Stimulated activated CD8-positive, alpha-beta memory T cell treated with anti-CD3 and anti-CD28 coated beads, Interleukin-4, amount 100 ng/mL, for 1 hour (primary cell): ENCODE measurements at places on chromosomes 1 and 21.

DNA sequence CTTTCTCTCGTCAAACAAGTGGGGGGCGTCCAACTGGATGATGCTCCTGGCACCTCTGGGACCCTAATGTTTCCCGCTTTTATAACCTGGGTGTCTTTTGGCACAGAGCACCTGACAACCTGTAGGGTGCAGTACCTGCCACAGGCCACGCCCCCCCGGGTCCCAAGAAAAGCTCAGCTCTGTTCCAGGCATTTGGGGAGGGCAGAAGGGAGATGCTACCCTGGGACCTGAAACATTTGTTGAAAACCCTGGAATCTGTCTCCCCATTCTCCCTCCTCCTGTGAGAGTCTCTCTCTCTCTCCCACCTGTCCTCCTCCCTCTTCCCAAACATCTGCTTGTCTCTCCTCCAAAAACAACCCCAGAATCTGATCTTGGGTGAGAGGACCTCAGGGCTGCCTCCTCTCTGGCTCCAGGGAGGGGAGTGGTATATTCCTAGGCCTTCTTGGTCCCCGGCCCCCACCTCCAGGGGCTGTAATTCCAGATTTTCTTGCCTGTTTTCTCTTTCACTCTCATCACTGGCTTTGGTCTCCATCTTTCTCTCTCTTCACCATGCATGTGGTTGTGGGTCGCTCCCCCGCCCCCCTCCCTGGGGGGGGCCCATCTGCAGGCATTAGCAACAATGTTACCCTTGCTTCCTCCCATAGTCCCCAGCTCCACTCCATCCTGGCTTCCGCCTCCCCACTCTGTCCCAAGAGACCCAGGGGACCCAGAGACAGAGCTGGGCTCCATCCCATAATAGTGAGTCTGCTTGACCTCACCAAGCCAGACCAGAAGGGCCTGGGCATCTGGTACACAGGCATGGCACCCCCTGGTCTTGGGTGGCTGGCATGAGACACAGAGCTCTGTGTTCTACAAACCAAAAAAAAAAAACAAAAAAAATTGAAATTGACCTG is 4.1 kb downstream of the AHDC1 start:
- no peak for DNase-seq

GRCh38 chr1:42552636-42553035 is 89.5 kb downstream of the CCDC30 start:
- DNase-seq = no peak

GRCh38 chr1:232899839-232900238 is 50.6 kb upstream of the NTPCR start:
- DNase-seq = no peak

- no peak for DNase-seq
Observed at GRCh38 chr1:180269645-180270529, 39.8 kb downstream of the LHX4 start.

GRCh38 chr1:15998929-15999328 is 5.1 kb upstream of the SRARP start:
- no peak for DNase-seq

DNA sequence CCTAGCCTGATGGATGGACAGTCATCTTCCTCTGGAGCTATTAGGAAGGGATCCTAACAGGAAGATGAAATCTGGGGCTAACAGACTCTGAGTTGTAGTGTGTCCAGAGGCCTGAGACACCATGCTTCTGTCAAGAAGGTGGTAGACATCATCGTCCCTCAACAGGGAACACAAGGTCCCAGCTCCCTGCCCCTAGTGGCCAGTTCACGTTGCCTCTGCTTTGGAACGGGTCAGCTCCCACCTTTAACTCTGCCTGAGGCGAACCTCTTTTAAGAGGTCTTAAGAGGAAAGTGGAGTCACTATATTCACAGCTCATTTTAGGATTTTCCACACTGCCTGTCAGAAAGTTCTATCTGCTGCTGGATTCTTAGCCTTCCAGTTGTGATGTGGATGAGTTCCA is 28.3 kb downstream of the LRRC71 start:
- no peak for DNase-seq

GRCh38 chr1:7975212-7975865 is 13.8 kb downstream of the PARK7 start:
- no peak for DNase-seq

- no peak for DNase-seq
Observed at GRCh38 chr1:57889676-57890320, 465.9 kb upstream of the DAB1 start.

DNA sequence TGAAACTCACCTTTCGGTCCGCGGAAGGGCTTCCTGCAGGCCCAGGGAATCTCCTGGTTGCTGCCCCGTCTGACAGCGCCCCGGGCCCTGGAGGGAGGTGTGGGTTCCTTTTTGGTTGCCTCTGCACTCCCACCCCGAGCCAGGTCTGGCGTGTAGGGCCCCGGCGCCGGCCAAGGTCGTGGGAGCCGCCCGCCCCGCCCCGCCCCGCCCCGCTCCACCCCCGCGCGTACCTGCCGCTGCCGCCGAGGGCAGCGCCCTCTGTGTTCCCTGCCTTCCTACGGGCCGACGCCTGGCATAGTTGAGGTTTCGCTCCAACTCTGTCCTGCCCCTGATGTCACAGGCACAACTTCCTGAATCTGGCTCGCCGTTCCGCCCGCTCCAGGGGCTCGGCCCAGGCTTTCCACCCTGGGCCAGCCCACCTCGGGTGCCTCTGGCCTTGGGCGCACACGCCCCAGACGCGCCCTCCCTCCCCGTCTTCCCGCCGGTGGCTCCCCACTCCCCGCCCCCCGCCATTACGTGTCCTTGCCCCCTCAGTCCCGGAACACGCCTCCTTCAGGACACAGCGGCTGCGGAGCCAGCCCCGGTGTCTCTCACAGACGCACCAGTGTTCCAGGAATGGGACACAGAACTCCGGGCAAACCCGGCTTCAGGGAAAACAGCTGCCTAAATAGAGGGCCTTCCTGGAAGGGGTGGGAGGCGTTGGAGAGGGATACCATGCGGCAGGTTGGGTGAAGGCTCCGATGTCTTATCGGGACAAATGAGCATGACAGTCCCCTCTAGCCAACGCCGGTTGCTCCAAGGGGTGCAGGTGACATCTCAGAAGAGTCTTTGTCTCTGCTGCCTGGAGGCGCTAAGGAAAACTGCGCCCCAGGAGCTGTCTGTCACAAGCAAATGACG is at the start of gene KIAA0040:
Gene KIAA0040, minus strand, starts transcription at position 147 of the 897 bp plus-strand sequence. CDS start 31,763 bp downstream, outside the sequence.
- DNase-seq = peak; percentile 26

GRCh38 chr1:185245466-185245865 is 71.6 kb downstream of the IVNS1ABP start:
- DNase-seq = no peak

GRCh38 chr1:150548632-150549495 is at the start of gene ADAMTSL4:
Gene ADAMTSL4, plus strand, starts transcription at chr1:150549408. Its CDS starts 2,881 bp downstream, at chr1:150552289.
- no peak for DNase-seq

- DNase-seq = no peak
Observed at GRCh38 chr21:36524477-36524876, 44.6 kb upstream of the CLDN14 start.

DNA sequence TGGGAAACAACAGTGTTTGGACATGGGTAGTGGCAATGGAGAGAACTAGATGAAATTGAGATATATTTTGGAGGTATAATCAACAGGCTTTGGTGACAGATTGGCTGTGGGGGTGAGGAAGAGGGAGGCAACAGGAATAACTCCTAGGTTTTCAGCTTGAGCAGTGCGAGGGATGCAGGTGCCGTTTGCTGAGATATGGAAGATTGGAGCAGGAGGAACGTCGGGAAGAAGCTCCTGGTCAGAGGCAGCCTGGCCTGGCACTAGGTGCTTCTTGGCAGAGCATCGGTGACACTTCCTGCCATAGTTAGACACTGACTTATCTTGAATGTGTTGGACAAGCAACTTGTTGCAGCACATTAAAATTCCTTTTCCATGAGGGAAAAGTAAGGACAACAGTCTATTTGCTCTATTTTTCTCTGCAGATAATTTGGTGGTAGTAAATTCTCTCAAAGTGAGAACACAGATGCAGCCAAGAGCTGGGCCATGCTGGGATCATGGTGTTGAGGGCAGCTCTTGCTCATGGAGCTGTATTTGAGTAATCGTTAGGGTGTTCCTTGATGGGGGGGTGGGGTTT is 21.5 kb upstream of the MYSM1 start:
- no peak for DNase-seq

DNA sequence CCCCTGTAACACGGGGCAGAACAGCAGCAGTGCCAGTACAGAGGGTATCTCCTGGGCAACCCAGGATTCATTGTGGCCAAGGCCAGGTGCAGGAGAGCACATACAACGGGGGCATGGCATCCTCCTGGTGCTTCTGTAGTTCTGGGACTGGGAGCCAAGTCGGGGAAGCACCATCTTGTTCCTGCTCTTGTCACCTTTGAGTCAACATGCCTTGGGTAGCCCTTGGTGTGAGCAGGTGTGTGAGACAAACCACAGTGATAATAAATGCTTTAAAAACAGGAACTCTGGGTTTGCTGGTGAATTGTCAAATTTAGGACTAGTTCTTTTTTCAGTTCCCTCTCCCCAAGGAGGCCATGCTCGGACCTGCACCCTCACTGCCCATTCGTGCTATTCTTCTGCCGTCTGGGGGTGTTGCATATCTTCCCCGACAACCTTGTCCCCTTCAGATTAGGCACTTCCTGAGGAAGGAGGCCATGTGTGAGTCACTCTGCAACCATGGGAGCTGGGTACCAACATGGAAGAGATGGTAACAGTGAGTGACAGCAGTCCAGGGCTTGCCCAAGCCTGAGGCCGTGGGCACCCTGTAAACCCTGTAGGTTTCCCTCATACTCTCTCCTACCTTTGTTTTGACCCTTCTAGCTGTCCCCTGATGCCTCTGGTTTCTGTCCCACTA is 150.2 kb downstream of the GRIK3 start:
- DNase-seq = no peak

GRCh38 chr1:19661721-19662228 is 2.9 kb upstream of the HTR6 start:
- no peak for DNase-seq
